ENCODE measurements at places on chromosomes 4 and X. TPM values are rescaled to one million over a fixed set of nuclear protein-coding genes. Genes with fewer than 3 reads are reported as not detected.

The ATP2B3 gene
- 0.08 TPM for total RNA-seq

The FREM3 gene
- total RNA-seq, result not detected

The ATOH1 gene
- total RNA-seq, result not detected

The PCDH18 gene
- not detected for total RNA-seq

The HHIP gene
- 0.74 TPM for total RNA-seq

The SNCA gene
- total RNA-seq, result 0.22 TPM

The APBB2 gene
- 6.6 TPM for total RNA-seq

The ZAR1 gene
- total RNA-seq, result not detected

The INTU gene
- total RNA-seq, result 2.3 TPM
